GM19239 (cell line): ENCODE measurements at places on chromosomes 5 and 9.

- DNase-seq = no peak
Measured at GRCh38 chr5:154244476-154244875, 53.9 kb downstream of the GALNT10 start.

- DNase-seq = no peak
Measured at GRCh38 chr9:1839909-1840308, 175.2 kb upstream of the SMARCA2 start.

- DNase-seq = no peak
Measured at GRCh38 chr5:57032151-57032551, 80.2 kb upstream of the MIER3 start.

- DNase-seq = peak; percentile 48
Measured at GRCh38 chr9:128818839-128819715, 777 bp downstream of the ENDOG start.

- DNase-seq = no peak
Measured at GRCh38 chr5:111224561-111225345, 569 bp downstream of the CAMK4 start.

DNA sequence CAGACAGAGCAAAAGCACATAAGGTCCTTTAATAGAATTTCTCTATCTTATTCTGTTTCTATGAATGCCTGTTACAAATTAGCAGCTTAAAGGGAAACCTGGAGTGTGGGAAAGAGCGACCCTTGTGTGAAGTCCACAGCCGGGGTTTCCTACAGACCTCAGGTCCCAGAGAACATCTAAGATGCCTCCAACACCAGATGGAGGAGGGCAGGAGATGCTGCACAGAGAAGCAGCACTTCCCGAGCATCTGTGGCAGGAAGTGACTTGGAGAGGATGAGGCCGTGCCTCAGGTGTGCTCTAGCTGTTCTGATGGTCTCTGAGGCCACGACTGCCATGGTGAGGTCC lies 26.8 kb downstream of the IRF1 start:
- no peak for DNase-seq

DNA sequence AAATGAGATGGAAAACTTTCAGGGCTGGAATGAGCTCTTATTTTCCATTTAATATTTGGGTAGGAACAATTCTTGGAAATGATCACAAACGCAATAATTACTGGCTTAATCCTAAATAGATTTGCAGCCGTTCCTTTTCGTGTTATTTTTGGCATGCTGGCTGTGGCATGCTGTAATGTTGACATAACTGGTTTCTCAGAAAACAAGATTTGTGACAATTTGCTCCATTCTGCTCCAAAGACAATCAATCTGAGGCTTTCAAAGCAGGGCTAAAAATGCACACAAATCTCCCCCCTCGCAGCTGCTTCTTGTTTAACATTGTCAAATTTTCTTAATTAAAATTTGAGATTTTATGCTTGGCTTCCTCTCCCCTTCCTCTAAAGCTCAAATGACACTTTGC lies 151.2 kb downstream of the TTC39B start:
- no peak for DNase-seq

- no peak for DNase-seq
Measured at GRCh38 chr5:178261666-178262600, 29.3 kb upstream of the PHYKPL start.

GRCh38 chr9:13860946-13861640 lies 452.8 kb downstream of the NFIB start:
- DNase-seq = no peak

DNA sequence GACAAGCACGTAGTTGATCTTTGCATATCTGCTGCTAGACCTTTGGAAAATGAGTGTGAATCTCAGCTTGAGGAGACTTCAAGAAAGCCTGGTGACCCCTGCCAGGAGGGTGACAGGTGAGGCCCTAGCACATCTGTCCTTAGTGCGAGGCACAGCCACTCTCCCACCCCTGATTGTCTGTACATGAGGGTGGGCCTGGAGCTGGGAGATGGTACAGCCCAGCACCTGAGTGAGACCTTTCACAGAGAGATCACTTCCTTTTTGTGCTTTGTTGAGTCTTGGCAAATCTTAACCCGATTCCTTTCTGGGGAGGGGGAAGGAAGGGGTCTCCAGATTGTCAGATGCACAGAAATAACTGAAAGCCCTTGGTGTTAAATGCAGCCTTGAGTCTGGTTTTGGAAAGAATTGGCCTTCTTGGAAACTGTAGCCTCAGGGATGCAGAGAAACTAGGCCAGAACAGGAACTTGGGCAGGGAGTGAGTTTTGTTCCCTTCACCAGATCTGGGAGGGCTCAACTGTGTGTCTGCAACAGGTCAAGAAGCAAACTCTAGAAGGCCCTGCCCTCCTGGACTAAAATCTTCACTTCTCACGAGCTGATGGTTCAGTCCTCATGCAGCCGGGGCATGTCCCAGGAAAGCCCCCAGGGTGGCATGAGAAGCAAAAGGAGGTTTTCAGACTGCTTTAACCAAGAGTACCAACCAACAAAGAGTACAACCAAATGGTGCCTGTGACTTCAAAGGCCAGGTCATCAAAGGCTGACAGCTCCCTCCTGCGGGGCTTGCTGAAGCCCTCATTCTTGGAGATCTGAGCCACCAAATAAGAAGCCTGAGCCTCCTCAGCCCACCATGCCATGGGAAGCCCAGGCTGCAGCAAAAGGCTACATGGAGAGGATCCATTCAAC lies 20.8 kb upstream of the SEMA4D start:
- no peak for DNase-seq

GRCh38 chr5:30100148-30100713 lies 1093.3 kb upstream of the CDH6 start:
- no peak for DNase-seq
